ENCODE measurements at places on chromosomes 13 and 19.

- DNase-seq = peak; percentile 93
These were observed 13.9 kb upstream of the CACNG6 start for GRCh38 chr19:53977429-53977990.

GRCh38 chr13:24006520-24007248 lies 109.4 kb upstream of the C1QTNF9B start:
- no peak for DNase-seq

DNA sequence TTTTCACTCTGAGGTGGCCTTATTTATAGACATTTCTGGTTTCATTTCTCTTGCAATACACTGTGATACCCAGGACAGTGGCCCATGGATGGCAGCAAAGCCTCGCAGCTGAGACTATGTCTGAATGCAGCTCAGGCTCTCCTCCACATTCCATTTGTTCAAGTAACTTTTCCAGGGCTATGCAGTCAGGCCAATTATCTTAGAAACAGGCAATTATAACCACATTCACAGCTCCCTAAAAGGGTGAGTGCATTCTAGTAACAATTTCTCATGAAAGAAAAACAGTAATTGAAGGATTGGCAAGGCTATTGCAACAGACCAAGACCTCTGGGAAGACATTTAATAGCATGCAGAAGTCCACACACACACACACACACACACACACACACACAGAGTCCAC lies 264.0 kb downstream of the TBC1D4 start:
- DNase-seq = peak; percentile 57

- DNase-seq = no peak
These were observed 9.2 kb upstream of the GNA11 start for GRCh38 chr19:3084943-3085342.

- no peak for DNase-seq
These were observed 150.2 kb upstream of the VSTM2B start for GRCh38 chr19:29375429-29376119.

DNA sequence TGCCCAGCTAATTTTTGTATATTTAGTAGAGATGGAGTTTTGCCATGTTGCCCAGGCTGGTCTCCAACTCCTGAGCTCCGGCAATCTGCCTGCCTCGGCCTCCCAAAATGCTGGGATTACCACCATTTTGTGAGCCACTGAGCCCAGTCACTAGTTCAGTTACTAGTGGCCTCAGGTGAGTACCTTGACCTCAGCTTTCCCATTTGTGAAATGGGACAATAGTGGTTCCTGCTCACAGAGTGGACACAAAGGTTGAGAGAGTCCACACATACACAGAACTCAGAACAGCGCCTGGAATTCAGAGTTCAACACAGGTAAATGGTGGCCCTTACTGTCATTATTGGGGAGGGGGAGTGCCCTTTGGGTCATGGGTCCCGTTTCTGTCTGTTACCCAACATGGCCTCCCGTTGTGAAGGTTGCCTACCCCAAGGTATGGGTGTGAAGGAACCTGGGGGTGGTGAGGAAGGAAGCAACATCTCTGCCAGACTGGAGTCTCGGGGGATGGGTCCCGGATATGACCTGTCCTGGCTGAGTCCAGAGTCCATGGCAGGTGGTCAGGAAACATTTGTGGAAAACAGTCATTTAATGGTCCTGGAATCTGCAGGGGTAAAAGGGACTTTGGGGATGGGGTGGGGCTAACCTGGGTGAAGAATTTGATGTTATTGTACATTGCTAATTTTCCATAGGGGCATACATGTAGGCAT lies 11.7 kb upstream of the IRGC start:
- no peak for DNase-seq

Measured in GM23248 (cell line).